ENCODE measurements at places on chromosomes 2 and 18. TPM values are rescaled to one million over a fixed set of nuclear protein-coding genes. Genes with fewer than 3 reads are reported as not detected.

DNA sequence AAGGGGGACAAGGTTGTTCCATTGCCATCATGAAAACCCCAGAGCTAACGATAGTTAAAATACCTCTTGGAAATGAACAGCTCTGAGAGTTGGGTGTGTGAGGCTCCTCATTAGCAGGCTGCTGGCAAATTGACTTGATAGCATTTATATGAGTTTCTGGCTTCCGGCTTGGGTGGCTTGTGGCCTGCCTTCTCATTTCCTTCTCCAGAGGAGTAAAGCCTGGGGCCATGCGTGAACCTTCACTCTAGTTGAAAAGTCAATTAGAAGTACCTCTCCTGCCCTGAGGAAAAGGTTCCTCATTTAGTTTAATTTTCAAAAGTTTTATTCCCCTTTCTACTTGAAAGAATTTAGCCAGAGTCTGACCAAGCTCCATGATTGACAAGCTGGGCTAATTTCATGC lies 67.1 kb downstream of the MGAT5 start:
- H3K4me1 ChIP-seq = peaks cover 77% of the 10 kb centered on the region
- H3K36me3 ChIP-seq = peaks cover 8% of the 10 kb centered on the region
- no peaks in the 10 kb centered on the region for H3K27me3 ChIP-seq
- DNase-seq = no peak
- peak overlapping the region; percentile 67 for H3K4me3 ChIP-seq
- peak overlapping the region; percentile 98 for H3K27ac ChIP-seq

GRCh38 chr2:32719430-32719829 lies 91.6 kb downstream of the TTC27 start:
- peaks cover 10% of the 10 kb centered on the region for H3K36me3 ChIP-seq
- no peak overlapping the region for H3K4me3 ChIP-seq
- no peak overlapping the region for H3K27ac ChIP-seq
- no peak for DNase-seq

- H3K4me3 ChIP-seq = no peak overlapping the region
- H3K4me1 ChIP-seq = no peaks in the 10 kb centered on the region
- no peak for DNase-seq
- no peaks in the 10 kb centered on the region for H3K36me3 ChIP-seq
- no peaks in the 10 kb centered on the region for H3K27me3 ChIP-seq
Observed at GRCh38 chr2:209496586-209496982, 72.7 kb downstream of the MAP2 start.

- H3K27ac ChIP-seq = no peak overlapping the region
- H3K4me1 ChIP-seq = peaks cover 16% of the 10 kb centered on the region
- no peak for DNase-seq
- no peak overlapping the region for H3K4me3 ChIP-seq
Observed at GRCh38 chr2:39370101-39370500, 67.0 kb downstream of the MAP4K3 start.

GRCh38 chr2:121790276-121790956 lies 35.0 kb downstream of the TSN start:
- H3K36me3 ChIP-seq = no peaks in the 10 kb centered on the region
- H3K27ac ChIP-seq = no peak overlapping the region
- H3K4me3 ChIP-seq = no peak overlapping the region
- H3K4me1 ChIP-seq = peaks cover 2% of the 10 kb centered on the region
- DNase-seq = no peak
- H3K27me3 ChIP-seq = peaks cover 52% of the 10 kb centered on the region

- no peak for DNase-seq
- H3K27me3 ChIP-seq = peaks cover 30% of the 10 kb centered on the region
- H3K36me3 ChIP-seq = peaks cover 2% of the 10 kb centered on the region
- no peaks in the 10 kb centered on the region for H3K4me1 ChIP-seq
- no peak overlapping the region for H3K27ac ChIP-seq
- no peak overlapping the region for H3K4me3 ChIP-seq
Observed at GRCh38 chr2:45211636-45212035, 202.4 kb upstream of the SIX2 start.

DNA sequence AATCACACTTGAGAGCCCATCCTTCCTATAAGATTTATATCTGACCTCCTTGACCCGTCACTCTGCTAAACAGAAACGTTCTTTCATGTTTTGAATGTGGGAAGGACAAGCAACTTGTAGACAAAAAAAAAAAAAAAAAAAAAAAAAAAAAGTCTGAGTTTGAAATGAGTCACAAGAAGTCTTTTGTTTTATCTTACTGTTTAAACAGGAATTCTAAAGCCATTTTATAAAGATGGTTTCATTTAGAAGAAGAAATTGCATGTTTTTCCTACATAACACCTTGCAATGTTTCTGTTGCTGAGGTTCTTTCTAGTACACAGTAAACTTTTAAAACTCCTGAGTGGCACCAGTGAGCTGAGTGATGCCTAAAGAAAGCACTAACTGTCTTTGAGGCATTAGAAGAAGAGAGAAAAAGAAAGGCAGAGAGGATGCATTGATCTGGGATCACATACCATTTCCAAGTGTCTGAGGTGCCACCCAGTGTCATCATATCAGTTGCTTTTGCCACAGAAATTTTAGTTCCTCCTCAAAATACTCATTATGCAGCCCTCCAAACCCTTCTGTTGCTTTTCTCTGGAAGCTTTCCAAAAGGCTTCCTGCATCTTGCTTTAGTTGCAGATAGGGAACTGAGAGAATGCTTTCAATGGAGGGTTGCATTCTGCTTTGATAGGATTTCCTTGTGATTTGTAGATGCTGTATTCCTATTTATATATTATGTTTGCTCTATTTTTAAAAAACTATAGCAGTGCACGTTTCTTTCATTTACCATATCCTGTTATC lies 69.1 kb downstream of the ACVR2A start:
- H3K27ac ChIP-seq = no peak overlapping the region
- no peaks in the 10 kb centered on the region for H3K36me3 ChIP-seq
- H3K4me3 ChIP-seq = no peak overlapping the region
- H3K27me3 ChIP-seq = no peaks in the 10 kb centered on the region
- no peak for DNase-seq

Gene ASIC4
- total RNA-seq = not detected

Gene GAREM1
- 0.13 TPM for total RNA-seq

Gene SIGLEC15
- not detected for total RNA-seq

Gene ACTG2
- not detected for total RNA-seq

Gene TRIM43
- total RNA-seq = not detected
